ENCODE measurements at places on chromosomes 12 and 14. TPM values are rescaled to one million over a fixed set of nuclear protein-coding genes. Genes with fewer than 3 reads are reported as not detected.

Gene SMIM41
- not detected for total RNA-seq

Gene LMNTD1
- not detected for total RNA-seq

Gene SUPT16H
- 136 TPM for total RNA-seq

Gene MYF6
- not detected for total RNA-seq

Gene BDKRB1
- not detected for total RNA-seq

GRCh38 chr14:104826189-104826860 is 25.4 kb downstream of the ZBTB42 start:
- peak; percentile 94 for DNase-seq

- DNase-seq = no peak
Observed at GRCh38 chr12:42145552-42146215, 1.0 kb upstream of the GXYLT1 start.

GRCh38 chr14:59755409-59756135 is 115.0 kb downstream of the RTN1 start:
- DNase-seq = no peak

DNA sequence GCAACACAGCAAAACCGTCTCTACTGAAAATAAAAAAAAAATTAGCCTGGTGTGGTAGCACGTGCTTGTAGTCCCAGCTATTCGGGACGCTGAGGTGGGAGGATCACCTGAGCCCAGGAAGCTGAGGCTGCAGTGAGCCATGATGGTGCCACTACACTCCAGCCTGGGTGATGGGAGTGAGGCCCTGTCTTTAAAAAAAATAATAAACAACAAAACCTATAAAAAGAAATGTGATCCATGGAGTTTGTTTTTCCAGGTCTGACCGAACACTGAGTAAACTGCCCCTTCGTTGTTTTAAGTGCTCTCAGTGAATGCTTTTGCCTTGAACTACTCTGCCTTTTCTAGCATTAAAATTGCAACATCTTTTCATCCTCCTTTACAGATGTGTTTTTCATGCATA is 76.8 kb downstream of the TESC start:
- DNase-seq = no peak

DNA sequence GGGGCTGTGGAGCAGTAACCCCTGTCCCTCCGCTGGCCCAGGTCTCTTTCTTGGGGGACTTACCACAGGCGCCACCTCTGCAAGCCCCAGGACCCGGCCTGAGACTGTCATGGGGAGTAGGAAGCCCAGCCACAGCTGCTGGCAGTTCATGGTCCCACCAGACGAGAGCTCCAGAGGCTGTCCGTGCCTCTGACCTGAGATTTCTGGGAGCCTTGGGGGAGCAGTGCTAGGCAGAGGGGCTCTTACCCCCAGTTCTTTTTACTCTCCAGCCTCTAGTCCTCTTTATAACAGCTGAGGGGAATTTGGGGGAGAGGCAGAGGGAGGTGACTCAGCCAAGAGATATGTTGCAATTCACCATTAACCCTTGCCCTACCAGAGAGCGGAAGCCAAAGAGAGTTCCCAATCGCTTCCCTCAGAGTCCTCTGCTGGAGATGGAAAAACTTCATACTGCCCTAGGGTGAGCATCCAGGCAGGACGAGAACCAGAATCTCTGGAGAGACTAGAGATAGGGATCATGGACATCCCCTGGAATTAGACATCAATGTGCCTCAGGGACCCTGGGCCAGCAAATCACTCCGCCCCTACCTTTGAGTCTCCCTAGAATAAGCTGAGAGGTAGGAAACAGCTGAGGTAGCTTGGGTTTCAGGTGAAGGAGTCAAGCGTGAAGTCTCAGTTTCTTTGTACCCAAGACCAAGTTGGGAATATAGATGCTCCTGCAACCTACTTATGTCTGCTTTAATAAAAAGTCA is at the start of gene MMP19:
TSS of gene MMP19 (minus strand) at position 256 of the 749 bp plus-strand sequence. CDS start at position 150, 106 bp downstream.
- no peak for DNase-seq

DNA sequence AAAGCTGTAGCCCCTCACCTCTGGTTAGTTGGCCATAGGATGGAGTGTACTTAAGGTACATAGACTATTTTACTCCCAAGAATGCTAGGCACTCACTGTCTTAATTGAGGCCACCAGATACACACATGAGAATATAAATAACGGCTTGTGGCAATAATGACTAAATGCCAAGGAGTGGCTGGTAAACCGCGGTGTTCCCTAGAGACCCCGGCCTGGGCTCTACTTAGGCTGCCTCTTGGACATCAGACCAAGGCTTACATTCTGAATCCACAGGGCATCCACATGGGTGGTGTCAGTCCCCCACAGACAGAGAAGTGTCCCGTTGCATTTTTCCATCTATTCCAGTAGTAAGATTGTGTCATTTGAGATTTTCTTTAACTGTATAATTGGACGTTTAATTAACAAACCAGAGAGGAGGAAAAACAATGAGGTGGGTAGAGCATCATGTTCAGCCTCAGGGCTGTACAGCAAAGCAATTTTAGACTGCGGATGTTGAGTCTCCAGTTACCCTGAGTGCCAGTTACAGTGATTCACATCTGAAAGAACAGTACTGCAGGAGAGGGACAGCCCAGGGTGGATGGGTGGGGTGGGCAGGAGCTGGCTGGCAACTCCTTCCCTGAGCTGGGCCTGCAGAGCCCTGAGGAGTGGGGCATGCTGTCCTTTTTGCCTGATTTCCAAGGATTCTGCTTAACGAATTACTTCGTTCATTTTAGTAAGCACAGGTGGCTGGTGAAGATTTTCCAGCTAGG is 20.5 kb downstream of the CKB start:
- DNase-seq = no peak

GRCh38 chr14:28298156-28298555 is 468.4 kb upstream of the FOXG1 start:
- no peak for DNase-seq

GRCh38 chr12:29725587-29726320 is 58.0 kb downstream of the TMTC1 start:
- no peak for DNase-seq

GRCh38 chr14:84959851-84960520 is 570.0 kb upstream of the FLRT2 start:
- no peak for DNase-seq

DNA sequence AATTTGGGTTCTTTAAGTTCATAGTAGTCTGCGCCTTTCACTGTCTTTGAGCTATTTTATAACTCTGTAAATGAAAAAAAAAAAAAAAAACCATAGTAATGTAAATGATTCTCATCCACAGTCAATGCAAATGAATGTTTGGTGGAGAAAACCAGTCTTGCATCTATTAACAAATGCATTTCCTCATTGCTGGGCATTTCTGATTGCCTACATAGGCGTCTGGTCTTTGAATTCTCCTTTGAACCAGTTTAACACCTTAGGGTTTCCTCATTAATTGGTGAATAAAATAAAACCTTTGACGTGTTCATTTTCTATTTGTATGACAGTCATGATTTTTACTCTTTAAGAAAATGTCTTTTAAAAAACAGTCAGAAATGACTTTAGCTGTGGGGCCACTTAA is 114.8 kb downstream of the C12orf75 start:
- DNase-seq = no peak

DNA sequence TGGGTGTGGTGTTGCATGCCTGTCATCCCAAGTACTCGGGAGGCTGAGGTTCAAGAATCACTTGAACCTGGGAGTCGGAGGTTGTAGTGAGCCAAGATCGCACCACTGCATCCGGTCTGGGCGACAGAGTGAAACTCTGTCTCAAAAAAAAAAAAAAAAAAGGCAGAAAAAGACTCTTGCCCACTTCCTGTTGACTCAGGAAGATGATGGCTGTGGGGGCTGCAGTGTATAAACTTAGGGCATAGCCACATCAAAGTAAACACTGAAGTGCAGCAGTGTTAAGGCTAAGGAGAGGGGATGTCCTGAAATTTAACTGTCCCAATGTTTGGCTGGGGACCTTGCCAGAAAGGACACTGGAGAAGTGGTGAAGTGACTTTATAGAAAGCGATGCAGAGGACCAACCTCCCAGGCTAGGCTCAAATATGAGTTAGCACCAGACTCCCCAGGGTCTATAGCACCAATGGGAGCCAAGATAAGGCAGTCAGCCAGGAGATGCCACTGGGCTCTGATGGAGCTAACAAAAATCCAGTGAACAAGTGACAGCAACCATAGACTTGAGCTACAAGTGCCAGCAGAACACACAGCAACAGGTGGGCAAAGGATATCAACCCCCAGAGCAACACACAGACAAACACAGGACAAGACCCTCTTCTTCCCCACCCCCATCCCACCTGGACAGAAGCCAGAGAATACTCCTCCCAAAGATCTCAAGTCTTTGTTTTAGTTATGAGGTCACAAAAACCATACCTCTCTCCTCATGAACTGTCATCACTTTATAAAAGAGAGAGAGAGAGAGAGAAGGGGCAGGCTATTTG is 28.0 kb downstream of the NELL2 start:
- DNase-seq = peak; percentile 86

- no peak for DNase-seq
Observed at GRCh38 chr12:49609875-49610154, 4.4 kb upstream of the FAM186B start.

GRCh38 chr12:14695715-14696141 is 671 bp downstream of the GUCY2C start:
- DNase-seq = no peak

- no peak for DNase-seq
Observed at GRCh38 chr14:59695198-59695597, 118.6 kb upstream of the CCDC175 start.

GRCh38 chr12:52203079-52203921 is 11.5 kb upstream of the KRT80 start:
- peak; percentile 26 for DNase-seq

GRCh38 chr12:14576896-14577295 is 9.2 kb upstream of the PLBD1 start:
- DNase-seq = peak; percentile 16

DNA sequence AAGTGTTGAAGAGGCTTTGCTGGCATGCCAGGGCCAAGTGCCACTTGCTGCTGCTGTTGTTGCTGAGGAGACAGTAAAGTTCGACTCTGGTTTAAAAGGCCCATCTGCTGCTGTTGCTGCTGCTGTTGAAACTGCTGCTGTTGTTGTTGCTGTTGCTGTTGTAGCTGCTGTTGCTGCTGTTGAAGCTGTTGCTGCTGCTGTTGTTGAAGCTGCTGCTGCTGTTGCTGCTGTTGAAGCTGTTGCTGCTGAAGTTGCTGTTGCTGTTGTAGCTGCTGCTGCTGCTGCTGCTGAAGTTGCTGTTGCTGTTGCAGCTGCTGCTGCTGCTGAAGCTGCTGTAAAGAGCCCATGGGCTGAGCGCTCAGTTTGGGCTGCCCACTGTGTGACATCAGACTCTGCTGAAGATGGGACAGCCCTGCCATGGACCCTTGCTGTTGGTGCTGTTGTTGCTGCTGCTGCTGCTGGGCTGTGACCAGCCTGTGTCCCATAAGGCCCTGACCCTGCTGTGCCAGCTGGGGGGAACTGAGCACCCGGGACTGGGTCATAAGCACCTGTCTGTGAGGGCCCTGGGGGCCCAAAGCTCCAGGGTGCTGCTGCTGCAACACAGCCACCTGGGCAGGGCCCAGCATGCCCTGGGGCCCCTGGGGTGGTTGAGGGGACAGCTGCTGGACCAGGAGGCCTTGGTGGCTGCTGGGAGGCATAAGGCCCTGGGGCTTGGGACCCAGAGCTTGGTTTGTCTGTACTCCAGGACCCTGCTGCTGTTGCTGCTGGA is 14.3 kb upstream of the PRKAG1 start:
- no peak for DNase-seq

Measured in activated CD8-positive, alpha-beta T cell treated with anti-CD3 and anti-CD28 coated beads, Interleukin-2, amount 10 ng/mL, durations not matched to agents 7 days and 5 days (primary cell).